Anterior cingulate cortex (tissue), 58 donors: ENCODE measurements at places on chromosomes 12 and 14.

DNA sequence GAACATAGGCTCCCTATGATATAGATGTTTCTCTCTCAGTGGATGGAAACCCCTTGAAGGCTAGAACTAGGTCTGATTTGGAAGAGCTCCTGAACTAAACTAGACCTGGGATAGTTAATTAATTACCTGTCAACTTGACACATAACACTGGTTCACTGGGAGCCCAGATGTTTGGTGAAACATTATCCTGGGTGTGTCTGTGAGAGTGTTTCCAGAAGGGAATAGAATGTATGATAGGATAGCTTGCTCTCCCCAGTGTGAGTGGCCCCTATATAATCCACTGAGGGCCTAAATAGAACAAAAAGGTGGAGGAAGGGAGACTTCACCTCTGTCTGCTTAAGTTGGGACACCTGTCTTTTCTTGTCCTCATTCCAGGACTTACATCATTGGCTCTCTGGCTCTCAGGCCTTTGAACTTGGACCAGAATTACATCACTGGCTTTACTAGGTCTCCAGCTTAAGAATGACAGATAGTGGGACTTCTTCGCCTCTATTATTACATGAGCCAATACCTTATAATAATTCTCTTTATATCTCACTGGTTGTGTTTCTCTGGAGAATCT lies 194.1 kb downstream of the KTN1 start:
- DNase-seq, result no peak

DNA sequence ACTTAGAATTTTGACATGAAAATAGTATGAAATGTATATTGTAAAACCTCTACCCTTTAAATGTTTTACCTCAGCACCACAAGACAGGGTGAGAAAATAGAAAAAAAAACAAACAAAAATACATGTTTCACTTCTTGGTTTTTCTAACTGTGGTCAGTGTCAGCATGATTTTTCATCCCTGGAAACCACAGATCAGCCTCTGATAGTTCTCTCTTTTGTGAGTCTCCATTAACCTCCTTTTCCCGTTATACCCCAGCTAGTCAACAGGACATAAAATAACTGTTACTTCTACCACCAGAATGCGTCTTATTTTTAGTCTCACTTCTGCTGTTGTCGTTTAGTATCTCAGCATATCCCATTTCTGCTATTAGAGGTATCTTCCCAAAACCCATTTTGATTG lies 48.3 kb upstream of the KCNMB4 start:
- no peak for DNase-seq

DNA sequence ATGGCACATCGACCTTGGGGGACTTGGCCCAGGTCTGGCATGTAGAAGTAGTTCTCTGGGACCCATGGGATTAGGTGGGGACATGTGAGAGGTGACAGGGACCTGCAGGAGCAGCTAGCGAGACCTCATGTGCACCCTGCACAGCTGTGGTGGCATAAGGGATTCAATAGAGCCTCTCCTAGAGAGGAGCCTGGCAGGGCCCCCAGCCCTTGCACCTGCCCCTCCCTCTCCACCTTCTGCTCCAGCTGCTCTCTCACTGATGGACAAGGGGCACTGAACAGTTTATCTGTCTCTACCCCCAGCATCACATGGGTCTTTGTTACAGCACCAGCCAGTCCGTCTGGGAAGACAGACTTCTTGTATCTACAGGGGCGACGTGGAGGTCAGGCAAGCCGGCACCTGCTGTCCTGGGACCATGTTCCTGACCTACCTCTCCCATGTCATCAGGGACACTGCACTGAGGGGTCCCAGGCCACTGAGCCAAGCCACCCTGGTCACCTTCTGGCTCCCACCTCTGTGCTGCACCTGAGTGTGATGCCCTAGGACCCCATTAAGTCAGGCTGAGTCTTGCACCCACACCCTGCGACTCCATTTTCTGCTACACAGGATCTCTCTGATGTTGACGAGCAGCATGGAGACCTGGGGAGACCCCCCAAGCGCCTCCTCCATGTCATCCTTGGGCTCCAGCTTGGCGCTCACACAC lies 32.6 kb downstream of the DDX11 start:
- DNase-seq, result no peak

DNA sequence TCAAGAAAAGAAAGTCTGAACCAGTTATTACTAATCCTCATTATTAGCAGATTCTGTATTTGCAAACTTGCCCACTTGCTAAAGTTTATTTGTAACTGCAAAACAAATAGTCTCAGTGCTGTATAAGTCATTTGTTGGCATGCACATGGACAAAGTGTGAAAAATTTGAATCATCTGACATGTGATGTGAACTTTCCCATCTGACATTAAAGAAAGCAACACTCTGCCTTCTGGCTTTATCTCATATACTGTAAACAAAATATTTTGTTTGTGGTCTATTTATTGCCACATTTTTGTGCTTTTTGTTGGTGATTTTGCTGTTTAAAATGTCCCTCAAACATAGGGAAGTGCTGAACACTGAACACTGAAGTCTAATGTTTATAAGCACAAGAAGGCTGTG lies 513.8 kb downstream of the RPL10L start:
- DNase-seq, result no peak

DNA sequence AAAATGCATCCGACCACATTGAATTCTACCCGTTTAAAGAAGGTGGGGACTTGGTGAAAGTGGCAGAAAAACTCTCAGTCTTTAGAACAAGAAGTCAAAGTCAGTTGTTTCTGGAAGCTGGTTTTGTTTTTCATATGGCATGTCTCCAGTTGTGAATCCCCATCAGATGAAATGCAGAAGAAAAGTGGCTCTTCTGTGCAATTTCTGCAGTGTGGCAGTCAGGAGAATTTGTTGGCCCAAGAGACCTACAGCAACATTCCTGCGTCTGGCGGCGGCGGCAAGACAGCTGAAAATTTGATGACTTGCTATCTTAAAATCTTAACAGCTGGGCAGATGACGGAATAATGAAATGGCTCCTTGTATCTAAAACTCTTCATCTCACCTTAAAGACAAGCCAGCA lies 201.5 kb downstream of the FOXN3 start:
- no peak for DNase-seq

GRCh38 chr14:39469094-39469710 lies 37.0 kb upstream of the FBXO33 start:
- DNase-seq, result no peak

- DNase-seq, result no peak
These were observed 39.0 kb downstream of the SVOP start for GRCh38 chr12:108981835-108982234.

DNA sequence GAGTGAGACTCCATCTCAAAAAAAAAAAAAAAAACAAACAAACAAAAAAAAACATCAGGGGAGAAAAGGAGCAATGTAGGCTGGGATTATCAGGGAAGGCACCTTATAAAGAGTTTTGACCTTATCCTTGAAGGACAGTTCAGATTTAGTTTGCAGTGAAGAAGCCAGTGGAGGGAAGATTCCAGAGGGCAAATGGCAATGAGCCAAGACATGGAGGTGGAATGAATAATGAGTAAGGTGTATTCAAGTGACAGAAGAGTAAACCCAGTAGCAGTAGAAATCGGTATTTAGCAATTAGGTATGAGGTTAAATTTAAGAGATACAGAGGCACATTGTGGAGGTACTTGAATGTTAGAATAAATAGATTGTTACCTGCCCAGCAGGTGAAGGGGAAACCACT lies 2.2 kb upstream of the DUSP16 start:
- no peak for DNase-seq

DNA sequence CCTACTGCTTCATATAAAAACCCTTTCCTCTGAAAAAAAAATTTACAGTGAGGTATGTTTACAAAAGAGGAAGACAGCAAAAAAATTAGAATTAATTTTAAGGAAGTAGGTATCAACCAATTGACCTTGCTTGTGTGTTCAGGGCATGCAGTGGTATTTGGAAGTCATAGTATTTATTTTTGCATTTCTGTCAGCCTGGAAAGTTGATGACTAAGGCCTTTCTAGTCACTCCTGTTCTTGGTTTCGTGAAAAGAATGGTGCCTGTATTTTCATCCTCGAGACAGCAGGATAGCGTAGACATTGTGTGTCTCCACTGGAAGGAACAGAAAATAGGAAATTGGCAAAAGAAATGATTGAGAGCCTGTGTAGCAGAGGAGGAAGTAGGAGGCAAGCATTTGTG lies 24.5 kb downstream of the SLC16A7 start:
- no peak for DNase-seq

GRCh38 chr14:101078892-101079221 lies 175.3 kb upstream of the RTL1 start:
- no peak for DNase-seq

- no peak for DNase-seq
These were observed 624.4 kb downstream of the KCNH5 start for GRCh38 chr14:62420847-62421246.

DNA sequence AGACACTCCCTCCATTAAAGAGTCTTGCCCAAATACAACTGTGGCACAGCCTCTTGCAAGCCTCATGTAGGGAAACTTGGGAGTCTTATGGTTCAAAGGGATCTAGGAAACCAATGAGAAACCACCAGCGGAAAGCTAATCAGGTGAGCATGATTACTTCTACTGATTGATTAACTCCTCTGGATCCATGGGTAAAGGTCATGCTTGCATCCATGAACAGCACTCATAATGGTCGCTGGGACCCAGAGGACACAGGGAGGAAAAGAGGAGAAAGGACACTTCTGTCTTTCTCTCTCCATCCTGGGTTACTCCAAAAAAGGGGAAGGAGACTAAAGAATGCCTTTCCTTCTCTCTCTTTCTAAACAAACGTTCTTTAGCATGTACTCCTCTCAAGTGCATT lies 1397.2 kb downstream of the LRFN5 start:
- DNase-seq, result no peak

DNA sequence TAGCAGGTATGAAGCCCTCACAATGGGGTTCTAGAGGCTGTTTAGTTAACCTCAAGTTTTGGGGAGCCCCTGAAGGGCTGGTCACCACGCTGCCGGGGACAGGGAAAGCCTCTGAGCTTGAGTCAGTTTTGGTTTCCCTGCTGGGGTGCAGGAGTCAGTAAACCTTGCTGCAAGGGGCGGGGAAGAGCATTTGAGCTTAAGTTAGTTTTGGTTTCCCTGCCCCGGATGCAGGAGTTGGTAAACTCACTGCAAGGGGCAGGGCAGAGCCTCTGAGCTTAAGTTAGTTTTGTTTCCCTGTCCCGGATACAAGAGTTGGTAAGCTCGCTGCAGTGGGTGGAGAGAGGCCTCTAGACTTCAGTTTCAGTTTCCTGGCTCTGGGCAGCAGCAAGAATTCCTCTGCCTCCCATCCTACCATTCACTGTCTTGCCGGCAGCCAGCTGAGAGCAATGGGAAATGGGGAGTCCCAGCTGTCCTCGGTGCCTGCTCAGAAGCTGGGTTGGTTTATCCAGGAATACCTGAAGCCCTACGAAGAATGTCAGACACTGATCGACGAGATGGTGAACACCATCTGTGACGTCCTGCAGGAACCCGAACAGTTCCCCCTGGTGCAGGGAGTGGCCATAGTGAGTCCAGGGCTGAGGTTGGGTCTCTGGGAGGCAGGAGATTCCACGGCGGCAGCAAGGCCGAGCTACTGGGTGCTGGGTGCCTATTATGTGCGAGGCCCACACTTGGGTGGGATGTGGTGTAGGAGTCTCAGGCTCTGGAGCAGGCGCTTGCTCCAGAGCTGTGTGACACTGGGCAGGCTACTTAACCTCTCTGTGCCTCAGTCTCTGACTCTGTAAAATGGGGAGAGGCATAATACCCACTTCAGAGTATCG lies at the start of gene OAS2:
Gene OAS2 (plus strand): TSS at position 357 of the 878 bp plus-strand sequence. CDS start 90 bp downstream, at position 447.
- DNase-seq, result no peak

DNA sequence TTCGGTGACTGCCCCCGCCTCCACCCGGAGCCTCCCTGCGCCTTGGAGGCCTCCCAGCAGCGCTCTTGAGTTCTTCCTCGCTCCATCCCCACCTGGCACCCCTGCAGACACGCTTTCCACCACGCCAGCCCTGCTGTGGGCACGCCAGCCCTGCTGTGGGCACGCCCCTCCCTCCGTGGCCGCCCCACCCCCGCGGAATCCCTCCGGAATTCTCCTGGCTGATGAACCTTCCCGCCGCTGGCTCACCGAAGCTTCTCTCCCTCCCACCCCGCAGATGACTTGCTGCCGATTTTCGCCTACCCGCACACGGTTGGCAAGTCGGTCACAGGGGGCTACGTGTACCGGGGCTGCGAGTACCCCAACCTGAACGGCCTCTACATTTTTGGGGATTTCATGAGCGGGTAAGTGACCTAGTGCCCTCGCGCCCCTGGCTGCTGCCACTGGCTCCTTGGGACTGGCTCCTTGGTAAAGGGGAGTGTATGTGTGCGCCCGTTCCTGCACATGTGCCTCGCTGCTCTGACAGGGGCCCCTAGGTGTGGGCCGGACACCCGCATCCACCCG lies 15.2 kb downstream of the HHIPL1 start:
- DNase-seq, result no peak

DNA sequence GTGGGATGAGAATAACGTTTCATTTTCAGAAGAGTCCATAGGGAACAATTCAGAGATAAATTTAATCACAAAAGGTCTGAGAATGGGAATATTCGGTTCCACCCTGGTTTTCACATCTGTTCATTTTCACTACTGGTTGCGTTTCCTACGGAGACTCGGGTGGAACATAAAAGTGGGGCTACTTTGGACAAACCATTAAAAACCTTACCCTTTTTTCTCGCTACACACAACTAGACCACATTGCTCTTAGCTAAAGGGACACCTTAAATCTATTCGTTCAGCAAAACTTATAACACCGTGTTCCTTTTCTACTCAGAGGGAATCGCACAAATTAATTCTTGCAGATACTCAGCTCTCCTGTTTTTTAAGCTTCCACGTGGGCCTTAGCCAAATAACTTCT lies 1.0 kb upstream of the SUDS3 start:
- no peak for DNase-seq

GRCh38 chr12:13000925-13001774 lies 1.1 kb upstream of the HEBP1 start:
- peak; percentile 63 for DNase-seq

- DNase-seq, result no peak
These were observed 8.2 kb downstream of the ACTR6 start for GRCh38 chr12:100208834-100209233.

DNA sequence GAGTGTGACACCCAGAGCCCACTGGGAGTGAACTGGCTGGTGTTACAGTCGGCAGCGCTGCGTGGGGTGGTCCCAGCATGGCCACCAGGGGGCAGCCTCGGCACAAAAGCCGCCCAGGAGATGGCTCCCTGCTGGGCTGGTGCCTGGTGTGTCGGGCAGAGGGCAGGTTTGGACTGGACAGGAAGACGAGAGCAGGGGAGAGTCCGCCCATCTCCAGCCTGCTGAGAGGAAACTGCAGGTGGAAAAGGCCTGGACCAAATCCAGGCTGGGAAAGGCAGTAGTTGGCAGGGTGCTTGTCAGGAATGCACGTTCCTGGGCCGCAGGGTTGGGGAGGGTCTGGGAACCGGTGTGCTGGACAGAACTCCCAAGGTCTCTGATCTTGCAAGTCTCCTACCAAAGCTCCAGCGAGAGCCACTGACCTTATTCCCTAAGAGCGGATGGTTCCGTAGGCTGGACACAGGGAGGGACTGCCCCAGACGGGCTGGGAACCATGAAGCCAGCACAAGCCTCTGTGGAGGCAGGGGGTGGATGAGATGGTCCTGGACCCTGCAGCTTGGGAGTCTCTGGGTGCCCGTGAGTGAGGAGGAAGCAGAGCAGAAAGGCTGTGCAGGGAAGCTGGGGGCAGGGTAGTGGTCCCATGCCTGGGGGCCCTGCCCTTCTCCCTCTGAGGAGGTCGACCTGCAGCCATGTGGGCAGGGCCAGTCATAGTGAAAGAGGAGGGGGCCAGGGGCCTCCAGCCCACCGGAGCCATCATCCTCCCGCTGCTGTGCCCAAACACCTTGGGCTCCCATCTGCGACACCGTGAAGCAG lies 1.8 kb downstream of the AHNAK2 start:
- DNase-seq, result no peak
